ENCODE measurements at places on chromosomes 5 and 9.

DNA sequence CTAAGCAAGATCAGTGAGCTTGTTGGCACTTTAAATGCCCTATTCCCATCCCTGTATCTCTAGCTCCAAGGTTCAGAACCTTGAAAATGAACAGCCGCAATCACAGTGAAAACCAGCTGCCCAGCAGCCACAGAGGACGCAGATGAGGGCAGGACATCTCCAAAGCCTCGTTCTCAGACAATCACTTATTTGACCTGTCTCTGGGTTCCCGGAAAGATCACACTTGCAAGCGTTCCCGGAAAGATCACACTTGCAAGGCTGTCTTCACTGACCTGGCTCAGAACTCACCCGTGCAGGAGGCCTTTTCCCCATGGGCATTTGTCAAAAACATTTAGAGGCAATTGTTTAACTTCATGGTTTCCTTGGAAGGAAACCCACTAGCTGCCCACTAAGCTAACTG lies 25.7 kb downstream of the IPPK start:
- DNase-seq: no peak

DNA sequence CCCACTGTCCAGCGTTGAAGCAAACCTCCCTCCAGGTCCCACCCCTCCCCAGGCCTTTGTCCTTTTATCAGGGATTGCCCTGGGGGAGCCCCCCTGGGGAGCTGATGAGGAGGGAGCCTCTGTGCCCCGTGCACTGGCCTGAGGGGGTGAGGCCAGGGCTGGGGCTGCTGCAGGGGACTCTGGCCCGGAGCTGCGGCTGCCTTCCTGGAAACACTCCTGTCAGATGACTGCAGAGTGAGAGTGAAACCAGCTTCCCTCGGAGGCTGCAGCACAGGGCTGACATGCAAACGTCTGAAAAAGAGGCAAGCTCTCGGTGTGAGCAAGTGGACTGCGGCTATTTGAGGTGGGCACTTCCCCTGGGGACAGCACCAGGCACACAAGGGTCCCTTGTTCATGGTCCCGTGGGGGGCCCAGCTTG lies 4.6 kb upstream of the TRAF2 start:
- no peak for DNase-seq

GRCh38 chr5:53890490-53890889 lies 330.1 kb downstream of the NDUFS4 start:
- DNase-seq: no peak

- DNase-seq: no peak
These were observed 10.9 kb upstream of the JMY start for GRCh38 chr5:79225026-79225425.

GRCh38 chr5:72760259-72760658 lies 56.2 kb upstream of the TNPO1 start:
- no peak for DNase-seq

DNA sequence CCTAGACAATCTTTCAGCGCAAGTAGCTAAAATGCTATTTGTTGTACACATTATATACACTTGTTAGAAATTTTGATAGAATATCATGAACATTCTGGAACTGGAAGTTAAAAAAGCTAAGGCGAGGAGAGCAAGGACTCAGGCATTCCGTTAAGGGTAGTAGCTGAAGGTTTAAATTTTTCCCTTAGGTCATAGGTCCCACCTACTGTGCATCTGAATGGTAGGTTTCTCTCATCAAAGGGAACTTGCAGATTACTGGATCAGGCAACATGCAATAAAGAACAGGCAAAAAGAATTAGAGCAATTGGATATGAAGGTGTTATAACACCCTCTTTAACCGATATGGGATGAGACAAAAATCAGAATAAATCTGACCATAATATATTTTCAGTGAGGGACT lies 32.8 kb downstream of the TMEM161B start:
- DNase-seq: no peak

- DNase-seq: no peak
These were observed 390.1 kb downstream of the DMRT2 start for GRCh38 chr9:1440256-1440655.

DNA sequence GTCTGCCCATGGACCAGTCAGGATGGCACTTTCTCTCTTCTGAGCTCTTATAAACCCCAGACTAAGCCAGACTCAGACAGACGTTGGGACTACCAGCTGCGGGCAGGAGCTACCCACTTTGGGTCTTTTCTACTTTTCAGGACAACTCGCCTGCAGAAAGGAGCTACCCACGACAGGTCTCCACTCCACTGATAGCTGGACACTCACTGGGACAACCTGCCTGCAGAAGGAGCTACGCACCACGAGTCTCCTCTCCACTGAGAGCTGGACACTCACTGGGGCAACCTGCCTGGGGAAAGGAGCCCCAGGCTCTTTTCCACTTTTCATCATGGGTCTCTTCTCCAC lies 1440.2 kb upstream of the ACO1 start:
- DNase-seq: no peak

- no peak for DNase-seq
These were observed 586.3 kb upstream of the FAM174A start for GRCh38 chr5:99948850-99949249.

GRCh38 chr5:180849827-180850226 lies 11.2 kb downstream of the ZFP62 start:
- DNase-seq: no peak

All from NCI-H1092 treated with DMSO at 0.1 percent for 48 hours (cell line).